Cardiac septum (tissue), 1 donor: ENCODE measurements at places on chromosomes 7 and 10. TPM values are rescaled to one million over a fixed set of nuclear protein-coding genes. Genes with fewer than 3 reads are reported as not detected.

FANK1 gene
- total RNA-seq, result 0.43 TPM

ZNF239 gene
- 1.7 TPM for total RNA-seq

SLC39A12 gene
- not detected for total RNA-seq

FBXL13 gene
- 0.32 TPM for total RNA-seq

DNA sequence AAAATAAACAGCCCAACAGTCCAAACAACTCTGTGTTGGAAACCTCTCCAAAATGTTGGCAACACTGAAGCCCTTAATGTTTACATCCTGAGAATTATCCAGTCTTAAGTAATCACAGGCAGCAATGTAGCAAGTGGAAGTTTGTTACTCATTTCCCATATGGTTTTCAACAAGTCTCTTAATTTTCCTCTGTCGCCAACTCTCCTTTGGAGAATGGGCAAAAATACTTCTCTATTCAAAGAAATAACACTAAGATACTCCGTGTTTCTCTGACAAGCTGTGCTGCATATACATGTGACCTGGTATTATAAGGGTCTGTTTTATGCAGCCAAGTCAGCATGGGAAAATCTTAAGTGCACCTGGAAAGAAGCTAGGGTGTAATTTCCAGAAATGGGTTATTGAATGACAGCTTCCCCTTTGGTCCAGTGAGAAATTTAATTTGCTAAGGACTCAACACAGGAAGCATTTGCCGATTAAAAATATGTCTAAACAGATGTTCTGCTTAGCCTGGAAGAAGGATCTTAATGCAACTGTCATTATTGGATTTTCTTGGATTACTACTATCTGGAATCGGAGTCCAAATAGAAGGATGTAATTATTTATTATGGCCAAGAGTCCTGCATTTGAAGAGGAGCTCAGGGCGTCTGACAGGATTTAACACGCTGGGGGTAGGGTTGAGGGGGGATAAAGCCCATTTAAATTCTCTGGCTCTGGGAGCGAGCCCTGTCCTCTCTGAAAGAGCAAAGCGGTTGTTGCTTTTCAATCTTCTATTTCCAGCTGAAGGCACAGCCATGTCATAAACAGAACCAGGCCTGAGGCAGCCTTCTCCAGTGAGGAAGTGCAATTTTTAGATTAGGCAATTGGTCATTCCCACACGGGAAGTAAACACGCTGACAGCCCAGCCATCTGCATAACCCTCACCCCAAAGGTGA, 73.1 kb downstream of the TLL2 start:
- no peak for DNase-seq

- DNase-seq, result no peak
Measured at GRCh38 chr7:103995554-103995953, 6.1 kb upstream of the RELN start.
